Activated naive CD8-positive, alpha-beta T cell treated with anti-CD3 and anti-CD28 coated beads, Interleukin-2, amount 10 ng/mL, durations not matched to agents 7 days and 5 days (primary cell): ENCODE measurements at places on chromosomes 5 and 9. TPM values are rescaled to one million over a fixed set of nuclear protein-coding genes. Genes with fewer than 3 reads are reported as not detected.

- DNase-seq = no peak
Measured at GRCh38 chr5:32369542-32370155, 56.9 kb upstream of the MTMR12 start.

DNA sequence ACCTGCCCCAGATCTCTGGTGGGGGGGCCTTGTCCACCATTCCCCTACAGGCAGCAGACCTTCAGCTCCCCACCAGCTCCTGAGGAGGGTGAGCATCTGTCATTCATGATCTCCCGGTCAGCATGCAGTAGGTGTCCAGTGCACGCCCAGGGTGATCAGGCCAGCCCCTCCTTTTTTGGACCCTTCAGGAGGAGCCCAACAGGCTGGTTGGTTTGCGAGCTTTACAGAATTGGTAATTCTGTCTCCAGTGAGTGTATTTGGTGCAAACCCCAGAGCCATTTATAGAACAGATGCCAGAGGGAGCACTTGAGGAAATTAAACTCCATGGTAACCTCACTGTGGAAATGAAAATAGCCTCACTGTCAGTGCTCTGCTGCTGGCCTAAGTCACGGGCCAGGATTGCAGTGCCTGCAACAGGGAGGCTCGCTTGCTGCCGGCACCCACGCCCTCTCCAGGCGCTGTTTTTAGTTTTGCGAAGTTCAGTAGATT is 23.4 kb downstream of the WNK2 start:
- DNase-seq = no peak

FCN2 gene
- not detected for total RNA-seq

GADD45G gene
- 8.9 TPM for total RNA-seq

- no peak for DNase-seq
Measured at GRCh38 chr9:76987594-76988200, 31.8 kb upstream of the FOXB2 start.

DNA sequence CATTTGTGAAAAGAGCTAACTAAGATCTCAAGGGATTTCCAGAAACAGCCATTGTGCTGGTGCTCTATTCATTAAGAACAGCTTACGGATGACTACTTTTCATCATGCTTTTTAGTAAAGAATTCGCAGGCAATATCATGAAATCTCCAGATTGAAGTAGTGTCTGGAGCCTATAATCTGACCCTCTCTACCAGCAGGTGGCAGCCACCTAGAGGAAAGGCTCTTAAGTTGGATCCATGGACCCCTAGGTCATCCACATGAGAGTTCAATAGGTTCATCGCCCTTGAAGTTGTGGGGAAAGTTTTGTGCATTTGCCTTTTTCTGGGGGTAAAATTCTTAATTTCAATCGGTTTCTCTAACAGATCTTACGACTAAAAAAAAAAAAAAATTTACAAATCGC is 82.3 kb downstream of the SLC1A3 start:
- DNase-seq = no peak

BAAT gene
- total RNA-seq = not detected

DNA sequence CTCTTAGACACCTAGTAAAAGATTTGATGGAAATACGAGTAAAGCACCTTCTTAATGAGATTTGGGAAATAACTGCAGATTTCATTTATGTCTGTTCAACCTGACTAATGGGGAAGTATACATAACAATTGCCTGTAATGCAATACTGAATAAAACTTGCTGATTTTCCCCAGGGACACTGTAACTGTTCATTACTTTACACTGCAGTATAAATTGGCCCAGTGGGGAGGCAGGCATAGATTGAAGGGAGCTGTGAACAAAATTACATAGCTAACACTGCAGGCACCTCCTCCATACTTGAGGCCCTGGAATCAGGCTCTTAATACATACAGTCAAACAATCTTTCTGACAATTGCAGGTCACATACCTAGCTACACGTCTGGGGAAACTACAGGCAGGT is 216.2 kb downstream of the PTPRD start:
- DNase-seq = no peak

GRCh38 chr5:82465235-82465634 is 187.1 kb upstream of the RPS23 start:
- DNase-seq = no peak

RNF208 gene
- total RNA-seq = 7.2 TPM
